AML-193 (cell line): ENCODE measurements at places on chromosomes 11 and 22.

DNA sequence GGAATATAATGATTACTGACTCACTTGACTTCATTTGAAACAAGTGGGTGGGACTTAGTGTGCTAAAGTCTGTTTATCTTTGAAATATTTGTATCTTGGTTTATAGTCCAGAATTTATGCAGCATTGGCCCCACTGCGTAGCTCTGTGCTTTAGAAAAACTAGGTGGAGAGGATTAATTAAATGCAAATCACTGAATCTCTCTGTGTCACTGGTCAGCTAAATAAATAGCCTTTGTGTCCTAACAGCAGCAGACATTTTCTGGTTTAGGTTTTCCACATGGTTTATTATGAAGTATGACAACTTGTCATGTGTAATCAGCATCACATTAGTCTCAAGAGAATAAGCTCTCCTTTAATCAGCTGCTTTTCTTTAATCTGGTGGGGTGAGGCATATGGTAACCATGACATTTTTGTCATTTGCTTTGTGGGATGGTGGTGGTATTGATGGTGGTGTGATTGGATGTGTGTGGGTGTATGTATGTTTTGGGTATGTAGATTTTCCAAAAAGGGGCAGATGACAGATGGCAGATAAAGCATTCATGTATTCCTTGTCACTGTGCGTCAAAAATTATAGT is 33.9 kb downstream of the BCL2L13 start:
- no peak for DNase-seq

DNA sequence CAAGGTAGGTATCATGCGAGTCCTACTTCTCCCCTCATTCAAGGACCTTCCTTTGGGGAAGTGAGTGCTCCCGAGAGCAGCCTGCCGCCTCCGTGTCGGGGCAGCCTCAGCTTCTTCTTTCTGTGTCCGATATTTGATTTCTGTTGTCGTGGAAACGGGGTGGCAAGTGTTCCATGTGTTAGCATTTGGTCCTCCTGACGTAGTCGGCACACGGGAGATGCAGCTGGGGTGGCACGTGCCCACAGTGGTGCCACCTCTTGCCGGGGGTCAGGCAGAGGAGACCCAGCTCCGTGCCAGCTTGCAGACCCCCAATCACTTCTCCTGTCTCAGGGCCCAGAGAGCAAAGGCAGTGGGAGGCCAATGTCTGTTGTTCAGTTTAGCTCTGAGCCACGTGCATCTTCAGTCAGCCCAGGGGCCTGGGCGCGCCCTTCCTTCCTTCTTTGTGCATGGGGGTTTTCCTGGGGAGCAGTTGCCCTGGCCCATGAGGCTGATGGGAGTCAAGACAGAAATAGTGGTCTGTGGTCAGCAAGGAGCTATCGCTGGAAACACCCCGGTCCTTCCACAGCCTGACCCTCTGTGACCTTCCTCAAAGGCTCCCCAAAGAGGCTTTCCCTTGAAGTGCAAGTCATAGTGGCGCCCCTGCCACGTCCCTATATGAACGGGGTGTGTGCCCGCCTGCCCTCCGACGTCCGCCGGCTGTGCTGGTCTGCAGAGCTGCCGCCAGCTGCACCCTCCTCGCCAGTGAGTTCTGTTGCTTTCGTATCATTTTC is 44.5 kb downstream of the PARVB start:
- DNase-seq = peak; percentile 64

DNA sequence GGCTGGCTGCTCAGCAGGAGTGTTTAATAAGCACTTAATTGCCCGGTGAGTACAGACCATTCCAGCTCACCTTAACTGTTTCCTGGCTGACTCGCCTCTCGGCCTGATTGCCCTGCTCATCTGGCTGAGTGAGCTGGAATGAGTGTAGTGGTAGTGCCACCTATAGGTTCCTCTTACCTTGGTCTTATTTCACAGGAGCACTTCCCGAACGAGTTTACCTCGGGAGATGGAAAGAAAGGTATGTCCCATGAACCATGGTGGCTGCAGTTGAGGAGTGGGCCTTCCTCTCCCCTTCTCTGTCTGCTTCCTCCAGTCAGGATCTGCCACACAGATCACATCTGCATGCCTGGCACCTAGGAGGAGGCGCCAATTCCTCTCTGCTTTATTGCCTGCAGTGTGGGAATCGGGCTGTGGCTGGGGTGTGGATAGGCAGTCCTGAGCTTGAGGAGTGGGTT is 26.7 kb downstream of the UPB1 start:
- DNase-seq = peak; percentile 63

- no peak for DNase-seq
These were observed 53.3 kb downstream of the CERK start for GRCh38 chr22:46684706-46685105.

GRCh38 chr11:100902454-100903141 is 215.5 kb downstream of the ARHGAP42 start:
- DNase-seq = no peak
